Stomach (tissue), 19 donors: ENCODE measurements at places on chromosomes 5 and 9. TPM values are rescaled to one million over a fixed set of nuclear protein-coding genes. Genes with fewer than 3 reads are reported as not detected.

FAM169A gene
- 0.31 TPM for polyA plus RNA-seq

CNTNAP3 gene
- polyA plus RNA-seq: 2.8 TPM

IFNE gene
- polyA plus RNA-seq: not detected

CDX1 gene
- not detected for polyA plus RNA-seq

NRARP gene
- polyA plus RNA-seq: 2.0 TPM

C1QTNF2 gene
- polyA plus RNA-seq: 1.7 TPM

GMCL2 gene
- not detected for polyA plus RNA-seq

DNA sequence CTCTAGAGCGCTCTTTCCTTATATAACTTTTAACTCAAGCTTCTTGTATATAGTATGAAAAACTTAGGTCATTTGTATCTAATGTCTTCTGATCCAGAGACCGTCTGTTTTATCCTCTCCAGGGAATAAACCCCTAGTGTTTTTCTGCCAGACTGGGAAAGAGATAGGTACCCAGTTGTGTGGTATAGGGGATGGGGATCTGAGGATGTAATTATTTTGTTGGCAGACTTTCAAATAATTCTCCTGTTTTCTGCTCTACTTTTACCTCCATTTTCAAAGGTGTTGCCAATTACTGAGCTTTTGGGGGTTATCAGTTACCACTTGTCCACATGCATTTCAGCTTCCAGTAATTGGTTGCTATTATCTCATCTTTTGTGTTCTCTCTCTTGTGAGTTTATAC is 17.9 kb downstream of the CCDC171 start:
- H3K36me3 ChIP-seq: no peaks in the 10 kb centered on the region
- no peaks in the 10 kb centered on the region for H3K27me3 ChIP-seq
- no peaks in the 10 kb centered on the region for H3K4me1 ChIP-seq
- H3K27ac ChIP-seq: no peak overlapping the region
- H3K4me3 ChIP-seq: no peak overlapping the region

- H3K36me3 ChIP-seq: no peaks in the 10 kb centered on the region
- no peaks in the 10 kb centered on the region for H3K27me3 ChIP-seq
- no peak for DNase-seq
- H3K4me3 ChIP-seq: no peak overlapping the region
- H3K27ac ChIP-seq: no peak overlapping the region
Measured at GRCh38 chr9:79254900-79255650, 316.7 kb upstream of the TLE4 start.

GRCh38 chr5:179668391-179668790 is 12.4 kb downstream of the CBY3 start:
- no peaks in the 10 kb centered on the region for H3K27me3 ChIP-seq
- H3K36me3 ChIP-seq: peaks cover 32% of the 10 kb centered on the region
- no peaks in the 10 kb centered on the region for H3K4me1 ChIP-seq
- peak; percentile 68 for DNase-seq
- H3K27ac ChIP-seq: no peak overlapping the region

DNA sequence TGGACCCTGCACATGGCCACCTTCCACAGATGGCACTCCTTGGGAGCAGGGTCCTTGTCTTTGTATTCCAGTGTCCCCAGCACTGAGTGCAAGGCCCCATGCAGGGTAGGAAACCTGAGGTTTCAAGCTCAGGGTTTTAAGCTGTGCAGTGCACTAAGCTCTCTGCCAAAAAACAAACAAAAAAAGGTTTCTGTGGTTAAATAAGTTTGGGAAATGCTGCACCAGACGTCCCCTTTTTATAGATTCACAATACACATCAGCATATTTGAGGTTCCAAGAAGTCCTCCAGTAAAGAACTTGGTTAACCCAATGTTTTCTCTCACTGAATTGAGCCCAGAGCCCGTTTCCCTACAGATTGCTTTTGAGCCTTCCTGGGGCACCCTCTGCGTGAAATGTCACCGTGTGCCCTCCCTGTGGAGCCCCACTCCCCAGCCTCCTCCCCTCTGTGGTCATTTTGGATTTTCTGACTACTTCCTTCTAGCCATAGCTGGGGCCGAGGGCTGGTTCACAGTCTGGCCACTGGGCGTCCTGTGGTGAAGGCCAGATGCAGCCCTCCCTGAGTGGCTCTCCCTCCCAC is 17.1 kb downstream of the DELE1 start:
- H3K36me3 ChIP-seq: peaks cover 29% of the 10 kb centered on the region
- DNase-seq: no peak
- H3K27ac ChIP-seq: peak overlapping the region; percentile 38

GRCh38 chr9:8880060-8880459 is 1080.5 kb upstream of the DMAC1 start:
- no peak overlapping the region for H3K4me3 ChIP-seq
- no peak for DNase-seq
- no peaks in the 10 kb centered on the region for H3K36me3 ChIP-seq
- no peaks in the 10 kb centered on the region for H3K27me3 ChIP-seq
- no peaks in the 10 kb centered on the region for H3K4me1 ChIP-seq

GRCh38 chr9:36744678-36745077 is 172.0 kb downstream of the MELK start:
- H3K27me3 ChIP-seq: peaks cover 99% of the 10 kb centered on the region
- no peak overlapping the region for H3K27ac ChIP-seq
- no peaks in the 10 kb centered on the region for H3K36me3 ChIP-seq
- H3K4me3 ChIP-seq: no peak overlapping the region
- H3K4me1 ChIP-seq: no peaks in the 10 kb centered on the region

DNA sequence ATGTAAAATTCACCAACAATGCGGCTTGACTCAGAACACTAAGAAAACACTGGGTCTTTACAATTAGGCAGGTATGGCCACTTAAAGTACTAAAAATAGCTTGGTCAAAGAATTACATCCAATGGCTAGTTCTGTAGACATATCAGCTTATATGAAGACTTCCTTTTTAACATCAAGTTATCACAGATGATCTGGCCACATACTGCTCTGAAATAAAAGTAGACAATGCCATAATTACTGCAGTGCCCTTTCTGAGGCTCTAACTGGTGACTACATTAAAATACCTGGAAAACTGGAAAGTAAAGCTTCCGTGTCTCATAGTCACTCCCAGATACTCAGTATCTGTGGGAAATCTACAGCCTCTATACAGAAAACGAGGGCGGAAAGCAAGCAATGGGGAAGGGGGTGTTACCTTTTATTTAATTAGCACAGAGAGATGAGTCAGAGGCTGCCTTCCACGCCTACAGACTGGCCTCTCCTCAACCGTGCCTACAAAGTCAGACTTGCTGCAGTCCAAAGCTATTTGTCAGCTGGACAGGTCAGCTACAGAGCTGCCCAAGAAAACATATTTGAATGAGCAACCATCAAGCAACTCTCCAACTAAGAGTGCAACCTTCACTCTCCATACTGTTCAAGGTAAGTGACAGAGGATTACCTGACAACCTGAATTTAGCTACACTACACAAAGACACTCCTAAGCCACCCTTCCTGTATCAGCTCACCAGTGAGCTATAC is 8.7 kb downstream of the SERINC5 start:
- DNase-seq: peak; percentile 90

DNA sequence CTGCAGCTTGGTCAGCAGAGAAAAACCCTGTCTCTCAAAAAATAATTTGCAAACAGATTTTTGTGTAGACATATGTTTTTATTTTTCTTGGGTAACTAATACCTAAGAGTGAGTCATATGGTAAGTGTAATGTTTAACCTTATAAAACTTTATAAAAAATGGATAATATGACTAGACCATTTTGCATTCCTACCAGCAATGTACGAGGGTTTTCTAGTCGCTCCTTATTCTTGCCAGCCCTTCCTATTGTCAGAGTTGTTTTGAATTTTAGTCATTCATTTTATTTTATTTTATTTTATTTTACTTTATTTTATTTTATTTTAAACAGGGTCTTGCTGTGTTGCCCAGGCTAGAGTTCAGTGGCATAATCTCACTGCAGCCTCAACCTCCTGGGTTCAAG is 37.8 kb downstream of the RABGAP1 start:
- H3K27me3 ChIP-seq: no peaks in the 10 kb centered on the region
- H3K36me3 ChIP-seq: no peaks in the 10 kb centered on the region
- no peak for DNase-seq
- H3K27ac ChIP-seq: no peak overlapping the region

- no peak for DNase-seq
- H3K27me3 ChIP-seq: peaks cover 9% of the 10 kb centered on the region
- H3K27ac ChIP-seq: no peak overlapping the region
- no peak overlapping the region for H3K4me3 ChIP-seq
Measured at GRCh38 chr5:142086229-142086628, 22.4 kb upstream of the NDFIP1 start.

DNA sequence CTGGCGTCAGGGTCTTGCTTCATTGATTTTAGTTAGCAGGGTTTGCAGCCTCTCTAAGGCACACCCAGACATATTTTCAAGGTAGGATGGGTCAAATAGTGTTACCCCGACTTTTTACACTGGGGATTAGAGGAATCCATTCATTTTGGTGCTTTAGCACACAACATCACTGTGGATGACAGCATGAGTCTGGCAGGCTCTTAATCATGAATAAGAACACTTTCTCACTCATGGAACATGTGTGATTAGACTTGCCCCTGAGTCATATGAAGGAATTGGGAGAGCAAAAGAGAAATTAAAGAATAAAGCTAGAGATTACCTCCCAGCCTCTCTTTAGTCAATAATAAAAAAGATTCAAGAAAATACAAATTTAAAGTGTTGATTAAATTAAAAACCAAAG is 175.6 kb downstream of the SEMA5A start:
- H3K27ac ChIP-seq: no peak overlapping the region
- no peak overlapping the region for H3K4me3 ChIP-seq
- H3K27me3 ChIP-seq: no peaks in the 10 kb centered on the region

GRCh38 chr9:119853126-119853525 is 483.9 kb upstream of the BRINP1 start:
- no peak for DNase-seq
- no peaks in the 10 kb centered on the region for H3K36me3 ChIP-seq
- no peak overlapping the region for H3K4me3 ChIP-seq
- no peaks in the 10 kb centered on the region for H3K27me3 ChIP-seq
- H3K4me1 ChIP-seq: no peaks in the 10 kb centered on the region

GRCh38 chr5:93575461-93576414 is 5.3 kb downstream of the NR2F1-AS1 start:
- H3K36me3 ChIP-seq: no peaks in the 10 kb centered on the region
- peaks cover 74% of the 10 kb centered on the region for H3K4me1 ChIP-seq
- H3K27me3 ChIP-seq: peaks cover 65% of the 10 kb centered on the region
- DNase-seq: no peak
- no peak overlapping the region for H3K4me3 ChIP-seq
- H3K27ac ChIP-seq: no peak overlapping the region

DNA sequence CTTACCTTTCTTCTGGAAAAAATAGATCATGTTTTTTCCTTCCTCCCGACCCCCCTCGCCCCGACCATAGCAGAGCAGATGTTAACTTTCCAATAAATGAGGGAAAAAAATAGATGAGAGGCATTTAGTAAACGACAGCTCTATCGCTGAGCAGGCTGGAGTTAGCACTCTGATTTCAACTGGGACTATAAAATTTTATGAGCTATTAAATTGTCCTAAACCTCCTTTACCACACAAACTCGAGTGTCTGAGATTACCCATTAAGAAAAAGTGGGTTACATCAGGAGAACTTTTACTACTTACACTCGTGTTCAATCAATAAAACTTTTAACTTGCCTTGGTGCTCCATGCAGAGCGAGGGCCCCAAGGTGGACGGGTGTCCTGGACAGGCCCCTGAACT is 59.8 kb upstream of the RNU6ATAC start:
- no peak for DNase-seq
- no peak overlapping the region for H3K4me3 ChIP-seq
- no peaks in the 10 kb centered on the region for H3K36me3 ChIP-seq
- H3K4me1 ChIP-seq: no peaks in the 10 kb centered on the region
- no peak overlapping the region for H3K27ac ChIP-seq

GRCh38 chr9:87766697-87767096 is 40.8 kb downstream of the CTSL start:
- H3K4me3 ChIP-seq: no peak overlapping the region
- DNase-seq: peak; percentile 15
- H3K4me1 ChIP-seq: no peaks in the 10 kb centered on the region
- no peaks in the 10 kb centered on the region for H3K36me3 ChIP-seq
- H3K27me3 ChIP-seq: peaks cover 11% of the 10 kb centered on the region
- no peak overlapping the region for H3K27ac ChIP-seq

DNA sequence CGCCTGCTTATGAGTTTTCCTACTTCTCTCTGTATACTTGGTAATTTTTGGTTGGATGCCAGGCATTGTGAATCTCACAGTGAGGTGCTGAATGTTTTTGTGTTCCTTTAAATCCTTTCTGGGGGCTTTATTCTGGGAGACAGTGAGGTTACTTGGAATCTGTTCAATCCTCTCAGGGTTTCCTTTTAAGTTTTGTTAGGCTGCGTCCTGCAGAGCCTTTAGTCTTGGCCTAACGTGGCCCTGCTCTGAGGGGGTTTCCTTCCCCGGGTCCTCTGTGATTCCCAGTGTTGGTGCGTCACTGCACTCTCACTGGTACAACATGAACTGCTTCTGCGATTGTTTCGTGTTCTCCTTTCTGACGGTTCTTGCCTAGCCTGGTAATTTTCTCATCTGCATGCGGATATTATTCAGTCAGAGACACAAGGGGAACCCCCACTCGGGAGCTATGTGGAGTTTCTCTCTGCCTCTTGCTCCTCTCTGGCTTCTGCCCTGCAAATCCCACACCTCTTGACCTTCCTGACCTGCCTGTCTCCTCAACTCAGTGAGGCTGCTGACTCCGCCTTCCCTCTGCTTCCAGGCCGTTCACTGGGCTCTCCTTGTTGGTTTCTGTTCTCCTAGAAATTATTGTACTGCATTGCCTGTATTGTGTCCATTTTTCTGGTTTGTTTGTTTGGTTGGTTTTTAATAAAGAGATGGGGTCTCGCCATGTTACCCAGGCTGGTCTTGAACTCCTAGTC is 128.1 kb downstream of the DAB2IP start:
- DNase-seq: peak; percentile 37
- H3K27ac ChIP-seq: peak overlapping the region; percentile 38
- H3K4me1 ChIP-seq: peaks cover 5% of the 10 kb centered on the region
- H3K4me3 ChIP-seq: no peak overlapping the region
- peaks cover 96% of the 10 kb centered on the region for H3K36me3 ChIP-seq
- H3K27me3 ChIP-seq: no peaks in the 10 kb centered on the region

DNA sequence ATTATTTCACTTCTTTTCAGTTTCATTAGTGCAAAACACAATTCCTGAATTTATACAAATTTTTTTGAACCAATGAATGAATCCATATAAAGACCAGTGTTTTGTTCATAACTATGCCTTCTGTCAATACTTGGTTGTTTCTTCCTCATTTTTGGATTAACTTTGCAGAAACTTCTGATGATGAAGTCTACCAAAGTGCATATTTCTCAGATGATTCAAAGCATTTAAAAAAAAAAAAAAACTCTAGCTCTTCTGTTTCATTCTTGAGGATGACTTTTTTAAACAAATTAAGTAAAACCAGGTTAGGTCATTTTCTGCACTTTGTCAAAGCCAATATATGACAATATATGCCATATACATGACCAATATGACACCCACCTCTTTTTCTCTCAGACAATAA is 92.6 kb downstream of the CHSY3 start:
- DNase-seq: no peak
- H3K4me1 ChIP-seq: no peaks in the 10 kb centered on the region
- no peak overlapping the region for H3K27ac ChIP-seq
- H3K4me3 ChIP-seq: no peak overlapping the region
- no peaks in the 10 kb centered on the region for H3K36me3 ChIP-seq

- no peaks in the 10 kb centered on the region for H3K27me3 ChIP-seq
- no peak overlapping the region for H3K4me3 ChIP-seq
- H3K27ac ChIP-seq: no peak overlapping the region
Measured at GRCh38 chr9:97980918-97981845, 2.0 kb upstream of the ANP32B start.

GRCh38 chr5:111635151-111635902 is 121.7 kb downstream of the NREP start:
- H3K27ac ChIP-seq: no peak overlapping the region
- no peak overlapping the region for H3K4me3 ChIP-seq
- H3K27me3 ChIP-seq: no peaks in the 10 kb centered on the region
